ENCODE measurements at places on chromosomes 5 and 9.
A peak's percentile ranks its signal among the peaks of the same experiment; 100 is the strongest.

DNA sequence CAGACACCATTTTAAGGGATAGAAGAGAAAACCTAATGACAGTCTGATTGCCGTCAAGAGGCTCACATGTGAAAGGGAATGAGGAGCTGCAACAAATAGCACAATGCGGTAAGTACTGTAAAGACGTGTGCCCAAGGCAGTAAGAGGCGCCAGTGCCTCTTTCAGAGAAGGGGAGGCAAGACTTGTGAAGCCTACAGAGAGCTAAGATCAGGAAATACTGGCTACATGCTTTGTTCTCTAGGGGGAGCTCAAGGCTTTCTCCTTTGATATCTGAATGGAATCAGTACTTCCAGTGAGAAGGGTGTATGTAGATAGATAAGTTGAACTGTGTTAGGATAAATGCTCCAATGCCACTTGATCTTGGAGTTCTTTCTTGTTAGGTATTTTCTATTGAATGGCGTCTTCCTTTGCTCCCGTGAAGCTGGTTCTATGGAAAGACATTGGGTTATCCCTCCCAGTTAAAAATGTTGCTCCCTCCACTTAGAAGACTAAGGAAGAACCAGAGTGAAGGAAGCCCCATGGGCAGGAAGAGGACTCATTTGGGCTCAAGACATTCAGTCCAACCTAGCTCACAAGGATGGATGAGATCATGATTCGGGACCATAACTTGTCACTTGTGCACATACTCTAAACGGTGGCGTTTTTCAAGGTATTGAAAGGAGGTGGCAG, 23.5 kb upstream of the ALDOB start:
- peak; percentile 1 for DNase-seq

GRCh38 chr9:103804077-103804735, 289.9 kb upstream of the SMC2 start:
- DNase-seq = no peak

DNA sequence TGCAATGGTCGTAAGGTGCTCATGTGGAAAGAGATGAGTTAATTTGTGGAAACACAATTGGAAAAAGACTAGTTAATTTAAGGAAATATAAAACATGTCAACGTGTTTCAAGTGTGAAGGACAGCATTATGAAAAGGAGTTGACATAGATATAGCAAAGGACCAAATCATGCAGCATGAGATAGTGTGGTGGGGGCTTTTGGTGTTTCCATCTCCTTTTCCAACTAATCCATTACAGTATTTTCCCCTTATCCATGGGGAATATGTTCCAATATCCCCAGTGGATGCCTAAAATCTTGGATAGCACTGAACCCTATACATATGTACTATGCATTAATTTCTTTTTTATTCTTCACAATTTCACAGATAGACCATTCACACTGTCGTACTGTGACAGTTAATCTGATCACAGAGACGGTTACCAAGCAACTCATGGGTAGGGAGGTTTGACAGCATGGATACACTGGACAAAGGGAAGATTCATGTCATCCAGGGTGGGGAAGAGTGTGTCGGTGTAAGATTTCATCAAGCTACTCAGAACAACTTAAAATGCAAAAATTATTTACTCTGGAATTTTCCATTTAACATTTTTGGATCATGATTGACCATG, 238.6 kb downstream of the CDH12 start:
- no peak for DNase-seq

GRCh38 chr5:112752335-112752734, 14.7 kb downstream of the APC start:
- no peak for DNase-seq

- DNase-seq = no peak
Observed at GRCh38 chr9:1057910-1058309, 7.8 kb downstream of the DMRT2 start.

DNA sequence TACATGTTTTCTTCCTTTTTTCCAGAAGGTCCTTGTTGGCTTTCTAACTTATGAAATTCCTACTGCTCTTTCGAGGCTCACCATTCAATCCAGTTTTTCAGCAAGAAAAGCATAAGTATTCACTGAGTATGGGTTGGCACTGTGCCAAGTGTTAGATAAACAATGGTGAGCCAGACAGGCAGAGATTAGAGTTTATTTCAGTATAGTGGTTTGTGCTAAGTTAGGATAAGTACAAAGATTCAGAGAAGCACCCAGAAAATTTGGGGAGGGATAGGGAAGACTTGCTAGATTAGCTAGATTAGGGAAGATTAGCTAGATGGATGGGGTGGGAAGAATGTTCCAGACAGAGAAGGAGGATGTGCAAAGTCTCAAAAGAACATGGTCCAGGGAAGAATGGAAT, 122.9 kb downstream of the OXCT1 start:
- DNase-seq = no peak

GRCh38 chr9:78023003-78023741, 8.4 kb downstream of the GNAQ start:
- DNase-seq = no peak

- no peak for DNase-seq
Observed at GRCh38 chr5:154923441-154924430, 14.3 kb downstream of the GEMIN5 start.

DNA sequence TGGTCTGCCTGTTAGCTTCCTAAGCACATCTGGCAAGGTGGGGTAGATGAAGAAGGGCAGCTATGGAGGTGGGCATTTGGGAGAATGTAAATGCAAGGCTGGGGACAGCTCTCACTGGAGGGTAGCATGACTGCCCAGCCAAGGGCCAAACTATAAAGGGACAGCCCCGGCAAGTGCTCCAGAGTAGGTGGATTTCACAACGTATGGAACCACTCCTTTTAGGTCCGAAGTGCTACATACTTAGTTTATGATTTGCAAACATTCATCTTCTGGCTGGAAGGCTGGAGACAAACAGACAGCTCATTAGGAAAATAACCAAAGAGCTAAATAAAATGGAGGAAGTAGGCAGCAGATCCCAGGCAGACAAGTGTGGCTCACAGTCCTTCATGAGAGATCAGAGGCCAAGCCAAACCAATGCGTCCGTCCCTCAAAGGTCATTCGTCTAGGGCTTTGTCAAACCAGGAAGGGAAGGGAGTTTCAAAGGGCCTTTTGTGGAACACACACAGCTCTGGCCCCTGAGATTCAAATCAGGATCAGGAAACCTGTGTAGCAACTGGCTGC, 42.5 kb upstream of the GLRX start:
- no peak for DNase-seq

- no peak for DNase-seq
Observed at GRCh38 chr9:100286257-100286656, 66.5 kb downstream of the TEX10 start.

DNA sequence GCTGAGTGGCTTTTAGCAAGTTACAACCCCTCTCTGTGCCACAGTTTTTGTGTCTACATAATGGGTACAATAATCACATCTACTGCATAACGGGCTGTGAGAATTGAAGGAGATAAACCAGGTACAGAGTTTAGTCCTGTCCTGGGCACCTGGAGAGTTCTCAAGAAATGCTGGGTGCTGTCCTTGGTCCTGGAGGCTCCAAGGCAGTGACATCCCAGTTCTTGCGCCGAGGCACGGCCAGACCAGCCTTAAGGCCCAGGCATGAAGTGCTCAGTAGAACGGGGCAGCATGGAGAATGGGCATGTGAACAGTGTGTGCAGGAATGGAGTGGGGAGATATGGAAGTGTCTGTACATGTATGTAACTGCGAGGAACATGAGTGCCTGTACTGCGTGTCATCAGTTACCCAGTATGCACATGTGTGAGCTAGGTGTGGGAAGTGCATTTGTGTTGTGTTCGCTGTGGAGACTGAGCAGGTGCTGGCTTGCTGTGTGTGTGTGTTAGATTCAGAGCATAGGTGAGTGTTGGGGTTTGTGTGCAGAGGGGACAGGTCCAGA, 6.3 kb upstream of the UNC5A start:
- no peak for DNase-seq

- DNase-seq = no peak
Observed at GRCh38 chr5:949275-949543, 56.5 kb downstream of the TRIP13 start.

DNA sequence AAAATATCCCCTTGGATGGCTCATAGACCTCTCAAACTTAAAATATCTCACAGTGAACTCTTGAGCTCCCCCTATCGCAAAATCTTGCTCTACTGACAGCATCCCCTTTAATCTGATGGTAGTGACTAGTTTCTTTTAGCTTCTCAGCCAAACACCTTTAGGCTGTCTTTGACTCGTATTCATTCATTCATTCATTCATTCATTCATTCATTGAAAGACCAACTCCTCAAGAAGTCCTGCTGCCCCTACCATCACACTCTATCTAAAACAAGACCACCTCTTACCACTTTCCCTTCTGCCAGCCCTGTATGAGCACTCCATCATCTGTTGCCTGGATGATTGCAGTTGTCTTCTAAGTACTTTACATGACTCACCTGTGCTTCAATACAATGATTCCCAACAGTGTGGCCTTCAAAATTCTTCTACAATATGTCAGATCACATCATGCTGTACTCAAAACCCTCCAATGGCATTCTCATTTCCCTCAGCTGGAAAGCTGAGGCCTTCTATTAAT, 46.8 kb downstream of the ITGA2 start:
- DNase-seq = no peak

GRCh38 chr5:172412724-172413286, 41.5 kb downstream of the SH3PXD2B start:
- DNase-seq = no peak

DNA sequence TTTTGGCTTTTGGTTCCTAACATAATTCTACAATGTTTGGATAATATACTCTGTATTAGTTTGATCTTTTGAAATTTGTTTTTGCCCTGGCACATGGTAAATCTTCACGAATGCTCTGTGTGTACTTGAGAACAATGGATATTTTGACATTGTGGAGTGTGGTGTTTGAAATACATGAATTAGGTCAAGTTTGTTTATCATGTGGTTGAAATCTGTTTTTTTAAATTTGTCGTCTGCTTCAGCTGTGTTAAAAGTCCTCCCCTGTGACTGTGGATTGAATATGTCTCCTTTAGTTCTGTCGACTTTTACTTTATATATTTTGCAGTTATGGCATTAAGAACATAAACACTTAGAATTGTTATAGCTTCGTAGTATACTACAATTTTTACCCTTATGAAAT, 60.3 kb downstream of the DUSP1 start:
- DNase-seq = no peak

DNA sequence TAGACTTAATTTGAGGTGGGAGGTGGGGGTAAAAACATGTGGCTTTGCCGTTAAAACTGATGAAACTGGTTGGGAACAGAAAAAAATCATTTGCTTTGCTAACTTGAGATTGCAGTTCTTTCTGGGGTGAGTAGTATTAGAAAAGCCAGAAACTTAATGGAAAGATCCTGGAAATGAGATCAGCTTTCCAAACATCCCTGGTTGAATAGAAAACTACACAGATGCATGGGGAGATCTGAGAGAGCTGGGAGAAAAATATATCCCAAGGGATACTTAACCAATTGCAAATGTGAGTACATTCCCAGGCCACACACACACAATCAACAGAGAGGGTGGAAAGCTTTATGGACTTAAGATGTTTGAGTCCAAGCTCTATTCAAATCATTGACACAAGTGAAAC, 222.3 kb downstream of the YTHDC2 start:
- DNase-seq = no peak

DNA sequence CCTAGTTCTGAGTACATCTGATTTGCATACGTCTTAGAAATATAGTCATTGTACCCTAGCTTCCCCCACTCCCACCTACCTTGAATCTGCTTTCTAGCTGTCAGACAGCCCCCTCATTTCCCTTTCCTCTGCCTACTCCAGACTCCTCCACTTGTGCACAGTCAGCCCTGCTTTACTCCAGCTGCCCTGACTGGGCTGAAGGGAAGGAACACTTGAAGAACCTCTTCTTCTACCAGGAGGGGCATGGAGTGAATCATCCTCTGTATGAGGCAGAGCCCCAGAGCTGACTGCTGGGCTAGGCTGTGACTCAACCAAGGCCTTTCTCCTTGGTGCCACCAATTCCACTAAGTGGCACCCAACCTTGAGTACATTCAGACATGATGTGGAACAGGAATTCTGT, 18.1 kb upstream of the ZFR start:
- peak; percentile 51 for DNase-seq

DNA sequence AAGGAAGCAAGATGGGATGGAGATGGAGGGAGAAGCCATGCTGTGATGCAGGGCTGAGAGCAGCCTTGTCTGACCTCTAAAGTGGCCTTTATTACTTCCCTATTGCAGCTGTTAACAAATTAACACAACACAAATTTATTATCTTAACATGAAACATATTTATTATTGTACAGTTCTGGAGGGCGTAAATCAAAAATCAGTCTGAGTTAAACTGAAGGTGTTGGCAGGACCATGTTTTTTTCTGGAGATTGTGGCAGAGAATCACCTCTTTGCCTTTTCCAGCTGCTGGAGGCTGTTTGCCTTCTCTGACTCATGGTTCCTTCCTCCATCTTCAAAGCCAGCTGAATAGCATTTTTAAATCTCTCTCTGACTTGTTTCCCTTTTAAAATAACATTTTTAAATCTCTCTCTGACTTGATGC, 7.2 kb upstream of the MCC start:
- no peak for DNase-seq

DNA sequence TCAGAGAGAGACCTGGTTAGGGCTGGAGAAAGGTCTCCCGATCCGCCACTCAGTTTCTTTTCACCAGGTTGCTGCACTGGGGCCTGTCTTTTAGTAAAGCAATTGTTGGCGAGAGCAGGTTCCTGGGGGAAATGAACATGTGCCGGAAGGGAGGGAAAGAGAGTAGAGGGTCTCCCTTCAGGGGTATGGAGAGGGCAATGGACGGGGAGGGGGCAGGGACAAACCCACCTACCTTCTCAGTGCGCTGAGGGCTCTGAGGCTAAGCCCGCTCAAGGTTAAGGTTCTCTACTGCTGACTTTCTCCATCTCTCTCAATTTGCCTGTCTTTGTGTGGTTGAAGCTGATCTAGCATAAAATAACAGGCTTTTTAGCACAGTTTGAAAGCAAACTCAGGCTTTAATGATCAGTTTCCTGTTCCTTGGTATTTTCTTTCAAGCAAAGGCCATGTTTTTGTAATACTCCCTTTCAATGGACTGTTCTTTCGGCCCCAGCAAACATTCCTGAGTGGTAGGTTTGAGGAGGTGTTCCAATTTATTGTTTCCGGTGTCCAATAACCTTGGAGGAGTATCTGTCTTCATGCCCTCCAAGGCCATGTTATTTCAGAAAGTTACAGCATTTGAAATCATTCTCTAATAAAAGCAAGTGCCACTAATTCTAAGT, 25.5 kb upstream of the TRAF1 start:
- DNase-seq = no peak

DNA sequence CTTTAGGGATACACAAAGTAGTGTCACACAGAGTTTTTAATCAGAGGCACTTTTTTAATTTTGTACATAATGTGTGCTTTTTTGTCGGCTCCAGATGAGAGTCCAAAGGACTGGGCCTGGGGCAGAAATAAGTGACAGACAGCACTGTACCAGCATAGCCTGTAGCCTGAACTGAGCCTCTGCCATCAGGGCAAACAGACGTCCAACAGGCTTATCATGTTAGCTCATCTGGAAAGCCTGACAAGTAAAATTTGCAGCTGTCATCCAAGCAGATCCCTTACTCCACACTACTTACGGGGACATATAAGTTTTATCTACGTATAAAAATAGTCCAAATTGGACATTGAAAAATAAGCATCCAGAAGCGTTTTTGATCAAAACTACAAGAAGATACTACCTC, 233.1 kb upstream of the GAS1 start:
- DNase-seq = no peak

- DNase-seq = no peak
Observed at GRCh38 chr9:38641985-38642864, 21.8 kb upstream of the ANKRD18A start.
